Stomach (tissue), 19 donors: ENCODE measurements at places on chromosomes 7 and 10.

GRCh38 chr7:69678494-69679187 lies 80.4 kb downstream of the AUTS2 start:
- no peak for DNase-seq

GRCh38 chr10:124640056-124640455 lies 104.1 kb downstream of the FAM53B start:
- DNase-seq: no peak

DNA sequence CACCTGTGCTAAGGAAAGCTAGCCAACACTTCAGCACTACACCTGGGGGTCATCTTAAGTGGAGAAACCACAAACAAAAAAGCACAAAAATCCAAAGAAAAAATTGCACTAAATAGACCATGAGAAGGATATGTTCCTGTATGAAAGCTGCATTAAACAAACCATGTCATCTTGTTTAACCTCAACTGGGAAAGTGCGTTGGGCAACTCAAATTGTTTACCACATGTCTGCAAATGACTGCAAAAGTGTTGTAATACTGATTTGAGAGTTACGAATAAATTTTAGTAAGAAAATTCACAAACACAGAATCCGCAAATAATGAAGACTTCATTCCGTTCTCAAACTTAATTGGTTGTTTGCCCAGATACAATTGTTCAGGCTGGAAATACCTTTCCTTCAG lies 111.9 kb upstream of the EGFR start:
- no peak for DNase-seq

- DNase-seq: no peak
Measured at GRCh38 chr10:97080051-97080776, 105.5 kb downstream of the SLIT1 start.

DNA sequence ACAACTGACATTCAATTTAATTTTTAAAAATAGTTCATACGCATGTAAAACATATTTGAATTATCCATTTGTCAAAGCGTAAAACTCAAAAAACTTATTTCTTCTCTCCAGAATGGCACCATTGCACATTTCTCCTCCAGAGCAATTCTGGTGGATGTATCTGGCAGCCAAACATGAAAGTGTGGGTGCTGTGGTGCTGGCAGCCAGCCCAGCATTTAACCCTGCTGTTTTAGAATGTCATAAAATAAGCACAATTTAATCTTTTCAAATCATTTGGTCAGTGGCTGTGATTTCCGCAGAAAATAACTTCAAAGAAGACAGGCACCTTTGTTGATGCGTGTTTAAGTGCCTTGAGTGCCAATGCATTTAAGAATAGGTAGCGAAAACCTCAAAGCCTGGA lies 302.7 kb upstream of the MEOX2 start:
- no peak for DNase-seq

DNA sequence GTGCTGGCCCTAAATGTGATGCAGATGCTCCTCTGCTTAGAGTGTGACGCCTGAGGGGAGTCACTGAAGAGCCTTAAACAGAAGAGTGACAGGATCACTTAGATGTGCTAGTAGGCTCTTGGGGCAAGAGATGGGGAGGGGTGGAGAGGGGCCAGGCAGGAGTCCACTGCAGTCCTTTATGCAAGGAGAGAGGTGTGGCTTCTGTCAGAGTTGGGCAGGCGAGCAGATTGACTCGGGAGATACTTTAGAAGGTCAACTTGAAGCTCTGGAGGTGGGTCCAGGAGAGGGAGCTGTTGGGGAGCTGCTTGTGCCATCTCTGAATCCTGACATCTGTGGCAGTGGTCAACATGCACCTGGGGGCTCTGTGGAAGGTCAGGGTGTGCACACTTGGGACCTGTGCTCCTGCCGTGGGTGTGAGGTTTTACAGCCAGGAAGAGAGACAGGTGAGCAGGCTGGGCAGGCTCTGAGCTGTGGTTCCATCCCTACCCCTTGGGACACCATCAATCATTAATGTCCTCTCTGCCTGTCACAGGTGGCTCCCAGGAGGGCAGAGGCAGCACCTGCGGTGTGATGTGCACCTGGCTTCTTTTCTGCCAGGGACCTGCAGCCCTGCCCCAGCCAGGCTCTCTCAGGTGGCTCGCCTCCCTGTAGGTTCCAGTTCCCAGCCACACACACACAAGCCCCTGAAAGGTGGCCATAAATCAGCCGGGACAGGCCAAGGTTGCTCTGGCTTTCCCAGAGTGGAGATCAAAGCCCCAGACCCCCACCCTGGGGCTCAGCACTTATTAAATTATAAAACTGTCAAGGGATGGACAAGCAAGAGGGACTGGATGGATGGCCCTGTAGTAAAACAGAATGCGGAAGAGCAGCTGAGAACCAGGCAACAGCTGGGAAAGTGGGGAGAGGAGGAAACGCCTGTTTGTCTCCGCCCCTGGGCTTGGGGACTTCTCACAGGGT lies 14.0 kb downstream of the NEURL1 start:
- no peak for DNase-seq

- DNase-seq: peak; percentile 55
Measured at GRCh38 chr7:33757563-33758165, 147.7 kb upstream of the BMPER start.

GRCh38 chr7:92968502-92968901 lies 132.1 kb upstream of the CDK6 start:
- DNase-seq: no peak
